GM04504 (cell line): ENCODE measurements at places on chromosomes 6 and 20.

DNA sequence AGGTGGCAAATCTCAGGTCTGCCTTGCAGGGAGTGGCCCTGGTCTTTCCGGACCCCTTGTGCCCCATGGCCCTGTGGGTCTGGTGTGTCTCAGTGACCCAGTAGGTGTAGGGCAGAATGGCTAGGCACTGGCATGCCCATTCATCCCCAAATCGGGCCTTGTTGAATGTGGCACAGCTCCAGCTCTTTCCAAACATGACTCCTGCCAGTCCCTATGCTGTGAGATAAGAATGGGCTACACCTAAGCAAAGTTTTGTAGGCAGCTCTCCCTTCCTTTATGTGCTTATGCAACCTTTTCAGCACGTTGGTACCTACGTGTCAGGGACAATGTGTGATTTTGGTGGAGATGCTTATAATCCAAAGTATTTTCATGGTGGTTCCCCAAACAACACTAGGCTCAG lies 33.9 kb downstream of the FOXO3 start:
- no peak for DNase-seq

DNA sequence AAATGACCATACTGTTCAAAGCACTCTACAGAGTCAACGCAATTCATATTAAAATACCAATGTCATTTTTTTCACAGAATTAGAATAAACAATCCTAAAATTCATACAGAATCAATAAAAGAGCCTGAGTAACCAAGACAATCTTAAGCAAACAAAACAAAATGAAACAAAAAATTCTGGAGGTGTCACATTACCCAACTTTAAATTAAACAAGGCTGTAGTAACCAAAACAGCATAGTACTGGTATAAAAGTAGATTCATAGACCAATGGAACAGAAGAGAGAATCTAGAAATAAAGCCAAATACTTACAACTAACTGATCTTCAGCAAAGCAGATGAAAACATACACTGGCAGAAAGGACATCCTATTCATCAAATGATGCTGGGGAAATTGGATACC lies 346.9 kb upstream of the JAG1 start:
- DNase-seq, result no peak

GRCh38 chr6:145267076-145267867 lies 468.0 kb downstream of the EPM2A start:
- no peak for DNase-seq

- DNase-seq, result no peak
These were observed 89.4 kb downstream of the C6orf118 start for GRCh38 chr6:165220045-165220444.
